ENCODE measurements at places on chromosomes 4 and X. TPM values are rescaled to one million over a fixed set of nuclear protein-coding genes. Genes with fewer than 3 reads are reported as not detected.

GRCh38 chr4:6548201-6548881 lies 26.6 kb upstream of the MAN2B2 start:
- DNase-seq: no peak

DNA sequence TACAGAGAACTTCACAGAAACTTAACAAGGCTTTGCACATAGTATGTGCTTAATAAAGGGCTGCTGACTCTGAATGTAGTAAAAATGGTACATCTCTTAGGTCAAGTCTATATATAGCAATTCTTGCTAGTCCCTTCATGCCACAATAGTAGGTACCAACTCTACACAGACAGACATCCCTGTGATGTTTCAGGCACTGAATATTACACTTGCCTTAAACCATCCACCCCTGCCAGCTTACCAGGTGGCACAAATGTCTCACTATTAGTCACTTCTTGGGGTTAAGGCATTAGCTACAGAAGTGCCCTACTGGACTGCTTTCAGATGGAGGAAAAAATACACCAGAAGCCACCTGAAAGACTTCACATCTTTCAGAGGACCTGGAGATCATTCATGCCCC lies 86.3 kb upstream of the CITED1 start:
- DNase-seq: no peak

GRCh38 chr4:155530290-155530689 lies 136.4 kb upstream of the GUCY1A1 start:
- DNase-seq: no peak

Gene CSN1S1
- not detected for polyA plus RNA-seq

DNA sequence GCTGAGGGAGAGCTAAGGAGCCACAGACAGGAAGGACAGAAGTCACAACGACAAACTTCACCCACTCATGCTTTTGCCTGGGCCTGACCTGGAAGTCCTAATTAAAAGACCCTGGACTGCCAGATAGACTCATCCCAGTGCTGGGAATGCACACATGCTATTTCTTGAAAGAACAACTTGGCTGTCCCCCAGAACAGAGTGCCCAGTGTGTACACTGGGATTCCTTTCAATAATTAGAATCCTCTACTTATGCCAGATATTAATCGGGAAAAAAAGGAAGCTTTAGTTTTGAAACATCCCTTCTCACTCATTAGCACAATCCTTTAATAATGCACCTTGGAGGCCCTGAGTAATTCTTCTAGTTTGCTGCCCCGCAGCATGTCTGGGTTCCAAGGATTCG lies 3.4 kb downstream of the HOPX start:
- no peak for DNase-seq

DNA sequence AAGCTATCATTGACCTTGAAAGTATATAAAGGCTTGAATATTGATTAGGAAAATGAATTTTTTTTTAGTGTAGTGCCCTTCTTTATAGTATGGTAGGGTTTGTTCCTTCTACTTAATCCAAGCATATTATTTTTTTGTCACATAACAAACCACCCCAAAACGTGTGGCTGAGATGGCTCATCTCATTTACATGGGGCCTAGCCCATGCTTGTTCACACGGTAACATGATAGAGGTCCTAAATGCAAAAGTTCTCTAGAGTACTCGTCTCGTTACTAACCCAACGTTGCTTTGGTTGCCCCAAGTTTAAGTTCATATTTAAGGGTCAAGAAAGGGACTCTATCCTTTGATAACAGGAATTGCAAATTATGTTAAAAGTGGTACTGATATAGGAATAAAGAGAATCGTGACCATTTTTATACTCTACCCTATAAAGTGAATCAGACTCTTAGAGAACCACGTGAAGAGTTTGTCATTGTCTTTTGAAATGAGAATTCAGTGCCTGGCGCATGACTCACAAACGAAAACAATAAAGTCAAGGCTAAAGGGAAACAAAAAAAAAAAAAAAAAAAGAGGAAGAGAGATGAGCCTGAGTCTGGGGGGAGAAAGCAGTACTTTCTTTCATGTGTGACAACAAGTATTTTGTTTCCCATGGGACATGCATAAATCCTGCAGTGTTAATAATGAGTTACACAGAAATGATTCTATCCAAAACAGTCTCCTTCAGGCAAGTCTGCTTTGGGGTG lies 402.8 kb upstream of the NWD2 start:
- DNase-seq: no peak

DNA sequence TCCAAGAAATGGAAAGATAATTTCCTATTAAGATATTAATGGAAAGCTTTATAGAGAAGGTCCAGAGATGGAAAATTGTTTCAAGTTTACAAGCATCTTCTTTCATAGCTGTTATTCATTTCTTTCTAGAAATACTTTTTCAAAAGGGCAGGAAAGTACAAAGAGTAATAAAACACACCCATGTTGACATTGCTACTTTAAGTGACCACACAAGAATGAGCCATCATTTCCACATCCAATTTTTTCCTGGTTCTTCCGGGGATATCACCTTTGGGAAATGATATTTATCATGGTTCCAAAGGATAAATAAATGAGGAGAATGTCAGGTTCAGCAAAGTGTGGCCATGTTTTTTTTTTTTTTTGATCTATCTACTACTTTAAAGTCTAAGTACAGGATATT lies 4.5 kb downstream of the GLRA2 start:
- no peak for DNase-seq

Gene AMTN
- polyA plus RNA-seq: not detected

- DNase-seq: no peak
Measured at GRCh38 chrX:49312176-49312575, 8.7 kb downstream of the GAGE10 start.

DNA sequence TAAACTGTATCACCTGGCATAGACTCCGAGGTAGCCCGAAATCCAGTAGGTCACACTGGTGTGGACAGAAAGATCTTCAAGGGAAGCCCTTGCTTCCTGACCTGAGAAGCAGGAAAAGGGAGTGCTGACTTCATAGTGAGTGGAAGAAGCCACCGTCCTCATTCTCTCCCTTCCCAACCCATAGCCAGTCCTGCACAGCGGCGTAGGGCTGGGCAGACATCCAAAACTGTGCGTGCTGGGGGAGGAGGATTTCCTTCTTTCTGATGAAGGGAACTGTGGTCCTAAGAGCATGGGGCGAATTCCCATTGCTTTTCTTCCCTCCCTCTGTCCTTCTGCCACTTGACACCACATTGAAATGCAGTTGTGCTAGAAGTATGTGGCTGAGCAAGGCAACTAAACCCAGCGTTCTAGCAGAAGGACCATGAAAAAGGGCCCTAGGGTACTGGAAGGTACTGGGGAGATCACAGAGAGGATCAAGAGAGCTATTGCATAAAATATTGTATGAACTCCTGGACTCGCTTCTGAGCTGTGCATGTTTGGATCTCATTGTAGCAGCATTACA lies 66.9 kb downstream of the STOX2 start:
- DNase-seq: no peak

DNA sequence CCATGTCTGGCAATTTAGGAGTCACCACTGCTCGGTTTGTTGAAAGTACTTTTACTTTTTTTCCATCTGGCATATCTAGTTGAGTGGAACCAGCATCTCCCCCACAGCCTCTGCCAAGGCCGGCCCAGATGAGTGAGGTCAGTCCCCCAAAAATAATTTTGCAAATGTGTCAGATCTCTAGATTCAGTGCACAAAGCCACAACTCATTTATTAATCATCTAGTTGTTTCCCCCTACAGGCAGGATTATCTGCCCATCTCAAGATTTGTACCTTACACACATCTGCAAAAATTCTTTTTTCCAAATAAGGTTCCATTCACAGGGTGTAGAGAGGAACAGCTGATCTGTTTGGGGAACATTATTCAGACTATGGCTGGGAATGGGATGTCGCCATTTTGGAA lies 174.0 kb upstream of the MXRA5 start:
- DNase-seq: no peak

Gene KLB
- polyA plus RNA-seq: not detected

Gene FAM199X
- polyA plus RNA-seq: 8.6 TPM

Gene TLR3
- 5.2 TPM for polyA plus RNA-seq

DNA sequence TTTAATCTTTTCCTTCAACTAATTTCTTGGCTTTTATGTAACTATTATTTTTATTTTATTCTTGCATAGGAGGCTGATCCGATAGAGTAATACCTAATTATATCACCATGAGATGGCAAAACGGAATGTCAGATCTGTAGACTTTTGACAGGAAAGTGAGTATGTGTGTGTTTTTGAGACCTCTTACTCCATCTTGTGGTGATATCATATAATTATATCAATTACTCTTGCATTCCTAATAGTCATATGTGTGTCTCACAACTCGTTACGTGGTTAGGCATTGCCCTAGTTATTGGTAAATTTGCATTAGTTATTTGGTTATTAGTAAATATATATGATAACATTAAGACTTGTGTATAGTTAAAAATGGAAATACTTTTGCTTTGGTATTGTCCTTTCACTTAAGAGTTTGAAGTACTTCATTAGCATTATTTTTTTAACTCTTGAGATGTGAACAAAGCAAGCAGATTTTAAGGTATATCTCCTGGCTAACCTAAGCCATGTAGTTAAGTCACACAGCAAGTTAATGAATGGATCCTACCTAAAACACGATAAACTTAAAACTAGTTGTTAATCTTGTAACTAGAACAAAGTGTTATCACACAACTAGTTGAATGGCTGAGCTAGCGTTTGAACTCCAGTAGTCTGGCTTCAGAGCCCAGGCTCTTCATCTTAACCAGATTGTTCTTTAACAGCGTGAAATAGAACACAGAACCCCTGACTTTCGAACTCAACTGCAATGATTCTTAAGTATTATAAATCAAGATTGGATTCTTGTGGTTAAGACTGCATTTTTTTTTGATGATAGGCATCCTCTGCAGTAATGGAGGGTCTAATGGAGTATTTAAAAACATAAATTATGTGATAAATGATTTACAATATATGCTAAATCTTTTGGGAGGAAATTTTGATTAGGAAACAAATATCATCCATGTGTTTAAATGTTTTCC lies 67.1 kb downstream of the PGRMC2 start:
- DNase-seq: no peak

Gene CABS1
- polyA plus RNA-seq: not detected

Gene C4orf54
- not detected for polyA plus RNA-seq

Gene CT45A3
- not detected for polyA plus RNA-seq

- no peak for DNase-seq
Measured at GRCh38 chr4:184591070-184591677, 58.1 kb downstream of the CASP3 start.

- no peak for DNase-seq
Measured at GRCh38 chrX:124530803-124531202, 184.4 kb downstream of the SH2D1A start.

Gene DSPP
- polyA plus RNA-seq: not detected

Gene TMPRSS11B
- polyA plus RNA-seq: not detected

DNA sequence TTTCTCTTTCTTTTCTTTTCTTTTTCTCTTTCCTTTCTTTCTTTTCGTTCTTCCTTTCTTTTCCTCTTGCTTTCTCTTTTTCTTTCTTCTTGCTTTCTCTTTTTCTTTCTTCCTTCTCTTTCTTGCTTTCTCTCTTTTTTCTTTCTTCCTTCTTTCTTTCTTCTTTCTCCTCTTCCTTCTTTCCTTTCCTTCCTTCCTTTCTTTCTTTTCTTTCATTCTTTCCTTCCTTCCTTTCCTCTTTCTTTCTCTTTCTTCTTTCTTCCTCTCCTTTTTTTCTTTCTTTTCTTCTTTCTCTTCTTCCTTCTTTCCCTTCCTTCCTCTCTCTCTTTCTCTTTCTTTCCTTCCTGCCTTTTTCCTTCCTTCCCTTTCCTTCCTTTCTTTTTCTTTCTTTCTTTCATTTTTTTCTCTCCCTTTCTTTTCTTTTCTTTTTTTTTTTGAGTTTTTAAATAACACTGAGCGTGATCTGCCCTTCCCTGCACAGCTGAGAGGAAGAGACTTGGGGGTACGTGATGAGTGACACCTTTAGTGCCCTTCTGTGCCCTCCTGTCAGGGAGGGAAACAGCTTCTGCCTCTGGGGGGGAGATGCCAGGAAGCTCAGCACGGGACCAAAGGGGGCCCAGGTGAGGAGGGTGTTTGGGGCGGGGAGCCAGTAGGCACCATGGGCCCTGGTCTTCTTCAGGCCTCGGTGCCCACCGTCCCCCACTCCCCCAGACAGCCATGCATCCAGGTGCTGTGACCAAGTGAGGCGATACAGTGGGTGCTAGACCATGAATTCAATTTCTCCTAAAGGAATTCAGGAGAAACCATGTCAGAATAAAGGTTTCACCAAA lies 36.6 kb upstream of the CDKN2AIP start:
- DNase-seq: no peak

- DNase-seq: no peak
Measured at GRCh38 chrX:104742355-104742754, 176.4 kb downstream of the IL1RAPL2 start.

Gene IL1RAPL1
- polyA plus RNA-seq: not detected

DNA sequence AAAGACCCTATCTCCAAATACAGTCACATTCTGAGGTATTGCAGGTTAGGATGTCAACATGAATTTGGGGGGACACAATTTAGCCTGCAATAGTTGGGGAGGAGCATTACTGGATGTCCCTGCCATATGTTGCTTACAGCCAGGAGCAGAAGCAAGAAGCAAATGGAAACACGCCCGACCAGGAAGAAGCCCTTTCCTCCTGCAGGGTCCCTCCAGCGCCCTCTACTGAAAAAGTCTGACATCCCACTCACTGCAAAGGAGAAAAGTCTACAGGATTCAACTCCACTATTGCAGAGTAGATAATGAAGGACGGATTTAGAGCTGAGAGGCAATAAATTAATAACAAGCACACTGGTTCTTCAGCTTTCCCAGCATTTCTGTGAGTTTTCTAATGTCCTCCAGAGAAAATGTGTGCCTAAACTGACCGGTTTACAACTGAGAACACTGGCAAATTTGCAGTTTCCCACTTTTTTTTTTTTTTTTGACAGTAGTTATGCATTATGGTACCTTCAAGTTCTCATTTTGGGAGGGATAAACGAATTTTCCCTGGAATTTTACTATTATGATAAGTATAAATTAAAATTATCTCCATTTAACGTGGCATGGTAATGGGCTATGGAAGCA lies 31.7 kb downstream of the COQ2 start:
- DNase-seq: peak; percentile 75

- no peak for DNase-seq
Measured at GRCh38 chrX:70338290-70338689, 48.4 kb downstream of the KIF4A start.

Gene UGT2B17
- polyA plus RNA-seq: not detected

- DNase-seq: no peak
Measured at GRCh38 chrX:26778320-26778888, 562.4 kb downstream of the MAGEB5 start.

DNA sequence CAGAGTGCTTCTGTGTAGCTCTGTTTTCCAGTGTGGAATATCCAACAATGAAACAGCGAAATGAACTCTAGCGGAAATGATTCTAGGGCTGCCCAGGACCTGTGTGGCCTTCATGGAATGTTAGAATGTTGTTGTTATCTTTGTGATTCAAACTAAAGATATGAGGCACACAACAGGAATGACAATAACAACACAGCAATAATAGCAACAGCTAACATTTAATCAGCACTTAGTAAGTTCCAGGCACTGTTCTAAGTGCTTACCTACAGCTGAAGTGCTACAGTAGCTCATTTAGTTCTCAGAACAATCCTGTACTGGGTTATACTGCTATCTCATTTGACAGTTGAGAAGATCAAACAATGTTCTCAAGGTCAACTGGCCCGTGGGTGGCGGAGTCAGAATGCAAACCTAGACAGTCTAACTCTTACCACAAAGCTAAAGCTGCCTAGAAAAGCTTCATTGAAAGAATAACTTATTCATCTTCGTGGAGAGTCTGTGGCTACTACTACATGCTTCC lies 63.7 kb downstream of the MAML3 start:
- no peak for DNase-seq

- no peak for DNase-seq
Measured at GRCh38 chrX:84144281-84144680, 43.7 kb downstream of the RPS6KA6 start.
